ENCODE measurements at places on chromosomes 2 and 18.

- DNase-seq, result no peak
These were observed 80.7 kb downstream of the FHOD3 start for GRCh38 chr18:36378205-36378604.

- DNase-seq, result no peak
These were observed 54.0 kb upstream of the PPP1CB start for GRCh38 chr2:28697602-28698149.

- no peak for DNase-seq
These were observed 130.7 kb downstream of the TMEM247 start for GRCh38 chr2:46610021-46610420.

DNA sequence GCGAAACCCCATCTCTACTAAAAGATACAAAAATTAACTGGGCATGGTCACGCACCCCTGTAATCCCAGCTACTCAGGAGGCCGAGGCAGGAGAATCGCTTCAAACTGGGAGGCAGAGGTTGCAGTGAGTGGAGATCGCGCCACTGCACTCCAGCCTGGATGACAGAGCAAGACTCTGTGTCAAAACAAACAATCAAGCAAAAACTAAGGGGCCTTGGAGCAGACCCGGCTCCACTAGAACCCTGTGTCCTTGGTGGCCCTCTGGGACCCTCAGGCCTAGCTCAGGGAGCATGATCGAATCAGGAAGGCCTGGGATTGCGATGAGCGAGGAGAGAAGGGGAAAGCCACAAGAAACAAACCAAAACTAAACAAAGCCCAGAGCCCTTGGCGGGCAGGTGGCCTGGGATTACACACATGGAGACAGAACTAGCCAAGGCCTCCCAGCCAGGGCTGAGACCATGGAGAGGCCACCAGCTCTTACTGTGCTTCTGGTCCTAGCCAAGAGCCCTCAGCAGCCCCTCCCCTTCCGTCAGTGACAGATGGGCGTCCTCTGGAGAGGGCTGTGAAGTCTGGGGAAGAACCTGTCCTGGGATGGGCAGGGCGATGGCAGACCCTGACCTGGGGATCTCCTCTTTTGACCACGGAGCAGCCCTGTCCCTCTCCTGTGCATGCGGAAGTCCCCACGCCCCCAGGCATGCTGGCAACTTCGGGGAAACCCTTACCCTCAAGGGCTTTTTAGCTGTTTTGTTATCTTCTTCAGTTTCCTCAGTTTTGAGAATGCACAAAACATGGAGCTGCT lies 27.4 kb upstream of the CATIP start:
- no peak for DNase-seq

GRCh38 chr2:60534052-60534685 lies 19.3 kb downstream of the BCL11A start:
- DNase-seq, result no peak

- no peak for DNase-seq
These were observed 438.2 kb upstream of the MAP2 start for GRCh38 chr2:208985644-208986043.

GRCh38 chr2:220226076-220226475 lies 598.6 kb downstream of the SLC4A3 start:
- no peak for DNase-seq

DNA sequence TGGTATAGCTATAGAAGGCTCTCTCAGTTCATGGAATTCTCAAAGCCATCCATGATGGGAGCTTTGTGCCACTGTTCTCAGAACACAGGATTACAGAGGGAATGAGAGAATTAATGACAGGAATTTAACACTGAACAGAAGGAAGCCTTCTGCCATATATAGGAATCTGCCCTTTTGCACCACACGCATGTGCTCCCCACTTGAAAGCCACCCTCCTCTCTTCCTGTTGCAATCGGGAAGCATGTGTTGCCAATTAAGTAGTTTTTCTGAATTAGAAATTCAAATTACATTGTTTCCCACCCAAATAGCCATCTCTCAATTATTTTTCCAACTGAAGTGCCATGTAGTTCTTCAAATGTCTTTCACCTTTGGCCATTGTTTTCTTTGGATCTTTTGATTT lies 71.3 kb downstream of the C1D start:
- no peak for DNase-seq

DNA sequence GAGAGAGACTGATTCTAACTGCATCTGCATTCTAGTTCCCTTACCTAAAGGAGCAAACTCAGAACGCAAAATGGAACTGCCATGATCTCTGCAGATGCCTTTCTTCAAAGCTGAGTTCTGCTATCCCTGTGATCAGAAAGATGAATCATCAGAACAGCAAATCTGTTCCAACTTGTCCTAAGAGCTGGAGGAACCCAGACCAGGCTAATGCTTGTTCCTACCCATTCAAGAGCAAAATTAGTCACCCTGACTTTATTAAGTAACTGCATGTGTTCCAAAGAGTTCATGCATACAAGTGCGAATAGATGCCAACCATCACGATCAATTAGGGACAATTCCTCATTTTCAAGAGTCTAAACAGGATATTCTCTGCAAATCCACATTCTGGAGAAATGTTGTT lies 46.5 kb downstream of the MBP start:
- DNase-seq, result peak; percentile 89

- no peak for DNase-seq
These were observed 281.7 kb upstream of the CCDC68 start for GRCh38 chr18:55240978-55241377.

DNA sequence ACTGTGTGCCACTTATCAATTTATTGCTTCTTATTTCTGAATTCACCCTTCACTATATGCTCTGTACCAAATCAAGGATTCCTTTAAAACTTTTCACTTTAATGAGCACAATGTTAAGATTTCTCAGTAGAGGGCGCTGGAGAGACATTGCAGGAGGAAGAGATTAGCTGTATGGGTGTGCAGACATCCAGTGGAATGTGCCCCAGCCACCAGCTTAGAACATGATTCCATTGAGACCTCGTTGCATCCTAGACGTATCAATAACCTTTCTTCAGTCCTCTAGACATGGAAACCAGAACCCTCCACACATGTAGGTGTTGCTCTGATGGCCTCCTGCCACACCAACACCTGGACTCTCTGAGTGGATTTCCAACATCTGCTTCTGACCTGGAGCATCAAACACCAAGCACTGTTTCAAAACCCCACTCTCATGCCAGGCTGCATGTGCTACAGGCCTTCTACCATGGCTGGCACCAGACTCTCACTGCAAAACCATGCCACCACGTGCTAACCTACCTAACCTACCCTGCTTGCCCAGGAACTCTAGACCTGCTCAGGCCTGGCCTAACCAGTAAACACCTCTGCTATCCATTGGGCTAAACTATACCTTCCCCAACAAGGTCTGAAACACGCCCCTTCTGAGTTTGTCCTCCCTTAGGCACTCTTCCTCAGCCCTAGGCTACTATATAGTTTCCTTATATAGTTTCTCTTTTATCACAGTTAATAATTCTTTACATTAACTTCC lies 633.2 kb upstream of the PKDCC start:
- DNase-seq, result peak; percentile 30

GRCh38 chr2:181235683-181236459 lies 221.3 kb upstream of the ITGA4 start:
- no peak for DNase-seq

DNA sequence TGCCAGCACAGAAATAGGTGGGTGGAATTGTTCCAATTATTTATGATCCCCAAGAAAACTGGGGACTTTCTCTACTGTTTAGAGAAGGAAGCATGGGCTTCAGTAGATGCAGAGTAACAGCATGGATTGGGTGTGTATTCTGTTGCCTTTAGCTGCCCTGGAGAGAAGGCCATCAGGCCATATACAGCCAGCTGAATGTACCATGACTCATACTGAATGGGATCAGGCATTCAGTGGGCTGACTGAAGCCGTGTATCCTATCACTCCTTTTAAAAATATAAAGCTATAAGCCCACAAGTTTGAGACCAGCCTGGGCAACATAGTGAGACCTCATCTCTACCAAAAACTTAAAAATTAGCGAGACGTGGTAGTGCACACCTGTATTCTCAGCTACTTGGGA lies 16.7 kb upstream of the PLEKHM3 start:
- DNase-seq, result peak; percentile 65

- DNase-seq, result peak; percentile 57
These were observed 49.5 kb downstream of the KCNE4 start for GRCh38 chr2:223101340-223102039.

- no peak for DNase-seq
These were observed 173.7 kb downstream of the PRKCE start for GRCh38 chr2:45825001-45825651.

DNA sequence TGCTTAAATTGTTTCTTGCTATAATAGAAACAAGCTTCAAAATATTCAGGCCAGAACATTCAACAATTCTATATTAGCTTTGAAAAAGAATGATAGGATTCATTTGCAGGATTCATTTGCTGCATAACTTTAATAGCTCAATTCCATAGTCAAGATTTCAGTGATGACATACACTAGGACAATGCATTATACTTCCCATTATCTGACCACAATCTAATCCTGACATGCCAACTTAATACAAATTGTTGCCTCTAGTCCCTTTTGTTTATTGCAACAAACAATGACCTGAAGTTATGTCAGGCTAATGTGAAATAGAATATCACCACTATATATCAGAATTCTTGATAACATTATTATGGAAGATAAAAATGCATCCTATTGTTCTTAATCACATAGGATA lies 169.4 kb downstream of the DNAH7 start:
- DNase-seq, result peak; percentile 39

GRCh38 chr2:225112362-225113126 lies 70.3 kb upstream of the DOCK10 start:
- no peak for DNase-seq

GRCh38 chr2:178825183-178825582 lies 18.0 kb upstream of the TTN start:
- peak; percentile 80 for DNase-seq

- DNase-seq, result no peak
These were observed 10.8 kb downstream of the GBX2 start for GRCh38 chr2:236157366-236157765.

- DNase-seq, result no peak
These were observed 2.6 kb upstream of the GPR35 start for GRCh38 chr2:240622531-240623235.

DNA sequence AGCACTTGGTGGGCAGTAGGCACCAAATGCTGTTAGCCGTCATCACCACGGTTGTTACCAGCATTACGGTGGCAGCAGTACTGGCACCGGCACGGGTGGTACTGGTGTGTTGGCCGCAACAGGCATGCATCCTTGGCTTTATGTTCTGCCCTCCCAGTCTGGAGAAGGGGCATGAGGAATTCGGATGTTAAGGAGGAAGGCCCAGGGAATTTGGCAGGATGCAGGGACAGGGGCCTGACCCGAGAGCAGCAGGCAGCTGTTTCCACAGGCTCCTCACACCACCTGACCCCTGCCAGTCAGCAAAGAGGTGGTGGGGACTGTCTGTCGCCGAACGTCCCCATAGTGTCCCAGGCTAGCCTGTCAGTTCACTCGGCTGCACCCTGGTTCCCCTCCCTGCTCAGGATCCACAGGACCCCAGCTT lies 79.0 kb downstream of the EDAR start:
- no peak for DNase-seq

DNA sequence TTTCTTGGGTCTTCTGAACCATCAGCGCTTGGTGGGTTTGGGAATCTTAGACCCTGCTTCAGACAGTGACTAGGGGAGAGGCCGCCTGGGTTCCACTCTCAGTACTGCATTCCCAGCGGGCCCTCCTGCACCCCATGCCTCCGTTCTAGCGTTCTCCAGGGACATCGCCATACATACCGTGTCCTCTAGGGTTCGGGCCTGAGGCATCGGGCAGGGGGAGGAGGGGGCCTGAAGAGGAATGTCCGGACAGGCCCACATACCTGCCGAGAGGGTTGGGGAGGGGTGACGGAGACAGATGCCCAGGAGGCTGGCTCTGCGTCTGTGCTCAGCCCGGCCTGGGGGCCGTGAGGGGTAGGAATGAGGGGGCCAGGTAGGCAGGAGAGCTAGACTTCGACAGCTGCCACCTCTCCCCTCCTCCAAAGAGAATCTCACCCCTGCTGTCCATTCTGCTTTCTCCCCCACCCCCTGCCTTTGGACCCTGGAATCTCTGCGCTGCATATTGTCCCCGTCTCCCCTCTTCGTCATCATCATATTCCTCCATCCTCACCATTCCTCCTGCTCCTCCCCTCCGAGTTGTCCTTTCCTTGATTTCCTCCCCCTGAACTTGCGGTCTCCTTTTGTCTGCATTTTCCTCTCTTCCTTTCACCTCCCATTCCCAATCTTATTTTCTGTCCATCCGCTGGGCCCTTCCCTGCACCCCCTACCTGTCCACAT lies 7.8 kb upstream of the WNT10A start:
- DNase-seq, result peak; percentile 20

- no peak for DNase-seq
These were observed 223.8 kb downstream of the CMPK2 start for GRCh38 chr2:6641956-6642355.

DNA sequence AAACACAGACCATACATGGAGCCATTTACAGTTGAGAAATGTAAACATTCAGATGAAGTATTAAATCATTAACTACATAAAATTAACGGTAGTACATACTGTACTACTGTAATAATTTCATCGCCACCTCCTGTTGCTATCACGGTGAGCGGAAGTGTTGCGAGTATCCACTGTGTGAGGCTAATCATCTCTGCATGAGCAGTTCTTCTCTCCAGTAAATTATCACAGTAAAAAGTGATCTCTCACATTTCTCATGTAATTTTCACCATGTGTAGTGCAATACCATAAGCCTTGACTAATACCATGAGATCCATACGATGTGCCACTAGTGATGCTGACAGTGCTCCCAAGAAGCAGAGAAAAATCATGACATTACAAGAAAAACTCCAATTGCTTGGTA lies 21.9 kb downstream of the SMAD2 start:
- DNase-seq, result no peak

- no peak for DNase-seq
These were observed 979 bp downstream of the LONRF2 start for GRCh38 chr2:100321179-100321865.

GRCh38 chr18:13813271-13813849 lies 10.6 kb upstream of the MC5R start:
- peak; percentile 12 for DNase-seq

- DNase-seq, result no peak
These were observed 19.4 kb downstream of the KCNG2 start for GRCh38 chr18:79816981-79817606.

DNA sequence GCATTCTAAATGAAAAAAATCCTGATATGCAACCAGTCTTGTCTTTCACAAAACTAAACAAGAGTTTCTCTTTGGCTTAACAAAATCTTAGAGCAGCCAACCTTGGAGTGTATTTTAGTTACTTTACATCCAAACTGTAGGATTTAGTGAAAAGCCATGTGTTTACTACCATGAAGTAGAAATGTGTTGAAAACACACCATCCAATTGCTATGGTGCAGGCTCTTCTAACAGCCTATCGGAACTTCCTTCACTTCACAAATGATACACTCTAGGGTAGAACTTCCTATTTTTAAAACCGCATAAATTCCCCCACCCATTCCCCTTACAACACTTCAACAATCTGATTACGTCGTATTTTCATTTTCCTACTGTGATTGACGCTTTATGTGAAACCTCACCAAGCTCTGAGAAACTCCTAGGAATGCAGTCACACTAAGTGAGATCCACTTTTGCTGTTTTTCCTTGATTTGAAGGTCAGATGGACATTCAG lies 74.4 kb upstream of the MAP4K4 start:
- DNase-seq, result no peak
